ENCODE measurements at places on chromosomes 3 and 15. TPM values are rescaled to one million over a fixed set of nuclear protein-coding genes. Genes with fewer than 3 reads are reported as not detected.

Gene HRG
- not detected for total RNA-seq

Gene PEX5L
- total RNA-seq: not detected

Gene LARP6
- total RNA-seq: 46.3 TPM

Gene GP9
- not detected for total RNA-seq

Gene PLS1
- total RNA-seq: 11.1 TPM

Gene CNTN4
- not detected for total RNA-seq

Gene PROS1
- 10.8 TPM for total RNA-seq

Gene ALG1L2
- not detected for total RNA-seq

Gene DNASE1L3
- 0.08 TPM for total RNA-seq

Gene ERICH6
- 0.10 TPM for total RNA-seq

Gene SEMA6D
- not detected for total RNA-seq

Gene RTP3
- total RNA-seq: not detected

Data from A549 treated with AZD2906 at 1 μM for 4 hours (cell line).